ENCODE measurements at places on chromosomes 7 and 10.

GRCh38 chr10:95579835-95580535, 18.8 kb upstream of the SORBS1 start:
- DNase-seq = no peak

DNA sequence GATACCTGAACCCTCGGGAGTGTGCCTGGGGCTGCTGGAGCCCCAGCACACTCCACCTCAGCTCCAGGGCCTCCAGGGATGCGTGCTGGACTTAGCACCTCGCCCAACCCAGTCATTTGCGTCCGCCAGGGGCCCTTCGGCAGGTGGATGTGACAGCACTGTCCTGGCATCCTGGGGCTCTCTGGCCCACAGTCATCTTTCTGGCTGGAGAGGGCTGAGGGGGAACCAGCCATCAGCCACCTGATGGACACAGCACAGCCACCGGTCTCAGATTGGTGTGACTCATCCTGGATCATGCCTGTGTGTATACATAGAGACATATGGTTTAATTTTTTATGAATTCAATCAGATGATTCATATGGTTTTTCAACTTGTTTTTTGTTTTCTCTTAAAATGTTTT, 11.1 kb downstream of the ZNF775 start:
- no peak for DNase-seq

DNA sequence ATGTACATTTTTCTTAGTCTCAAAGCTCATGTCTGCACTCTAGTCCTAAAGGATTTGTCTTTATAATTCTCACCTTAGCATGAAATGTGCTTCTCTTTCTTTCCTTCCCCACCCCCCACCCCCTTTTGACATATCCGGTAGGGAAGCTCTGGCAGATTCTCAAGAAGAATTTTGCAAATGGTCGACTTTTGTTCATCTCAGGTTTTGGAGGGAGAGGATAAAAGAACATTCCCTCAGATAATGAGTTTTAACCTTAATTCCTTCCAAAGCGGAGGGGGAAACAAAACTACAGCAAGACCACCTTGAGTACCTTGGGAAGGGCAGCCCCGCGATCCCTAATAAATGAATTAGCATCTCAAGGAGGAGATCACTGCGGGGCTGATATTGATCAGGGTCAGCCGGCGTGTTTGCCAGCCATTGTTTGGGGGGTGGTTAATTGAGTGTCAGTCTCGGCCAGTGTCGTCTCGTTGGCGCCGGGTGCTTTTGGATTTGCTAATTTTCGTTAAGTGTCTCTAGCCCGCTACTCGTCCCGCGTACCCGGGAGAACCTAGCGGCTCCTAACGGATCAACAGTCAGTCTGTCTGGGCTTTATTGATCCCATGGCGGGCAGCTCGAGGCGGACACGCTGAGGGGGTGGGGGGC, 874 bp upstream of the BAMBI start:
- peak; percentile 14 for DNase-seq

- DNase-seq = no peak
Measured at GRCh38 chr7:81298951-81299666, 380.3 kb upstream of the SEMA3C start.

DNA sequence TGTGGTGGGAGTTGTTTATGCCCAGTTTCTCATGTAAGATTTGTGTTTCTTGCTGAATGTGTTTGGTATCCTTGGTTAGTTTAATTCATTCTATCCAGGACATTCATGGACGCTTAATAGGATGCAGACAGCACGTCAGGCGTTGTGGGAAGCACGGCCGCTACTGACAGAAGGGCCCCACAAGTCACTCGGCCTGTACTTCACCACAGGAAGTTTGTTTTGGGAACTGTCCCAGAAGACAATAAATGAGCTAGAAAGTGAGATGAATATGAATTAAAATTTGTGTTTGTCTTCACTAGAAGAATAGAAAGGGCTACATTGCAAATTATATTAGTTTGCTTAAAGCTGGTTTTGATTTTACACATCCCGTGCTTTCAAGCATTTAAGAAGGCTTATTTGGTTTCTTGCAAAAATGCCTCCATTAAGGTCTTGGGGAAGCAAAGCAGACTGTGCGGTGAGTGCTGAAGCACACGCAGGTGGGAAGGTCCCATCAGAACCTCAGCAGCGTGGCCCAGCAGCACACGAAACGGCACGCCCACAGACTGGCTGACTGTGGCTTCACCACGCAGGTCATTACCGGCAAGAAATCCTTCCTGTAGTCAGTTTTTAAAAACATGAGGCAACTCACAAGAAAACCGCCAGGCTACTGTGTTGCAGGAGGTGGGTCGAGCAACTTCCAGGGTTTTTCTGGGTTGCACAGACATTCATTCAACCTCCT, 74.1 kb downstream of the VIPR2 start:
- no peak for DNase-seq

DNA sequence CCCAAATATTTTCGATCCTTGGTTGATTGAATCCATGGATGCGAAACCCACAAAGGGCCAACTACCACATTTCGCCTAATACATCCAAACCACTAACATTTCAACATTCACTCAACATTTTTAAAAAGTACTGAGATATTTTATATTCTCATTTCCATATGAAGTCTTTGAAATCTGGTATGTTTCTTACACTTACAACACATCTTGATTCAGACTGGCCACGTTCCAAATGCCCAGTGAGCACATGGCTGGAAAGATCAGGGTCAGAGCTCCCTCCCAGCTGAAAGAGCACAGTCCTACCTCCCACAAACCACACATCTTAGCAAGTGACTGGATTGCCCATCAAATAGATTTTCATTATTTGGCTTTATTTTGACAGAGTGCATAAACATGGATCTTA, 18.9 kb downstream of the NCAPG2 start:
- no peak for DNase-seq

Data from stimulated activated CD4-positive, alpha-beta T cell treated with anti-CD3 and anti-CD28 coated beads, Interleukin-12 subunit alpha, Interleukin-12 subunit beta, amount 100 ng/mL, for 24 hours (primary cell).